ENCODE measurements at places on chromosomes 3 and 15.

DNA sequence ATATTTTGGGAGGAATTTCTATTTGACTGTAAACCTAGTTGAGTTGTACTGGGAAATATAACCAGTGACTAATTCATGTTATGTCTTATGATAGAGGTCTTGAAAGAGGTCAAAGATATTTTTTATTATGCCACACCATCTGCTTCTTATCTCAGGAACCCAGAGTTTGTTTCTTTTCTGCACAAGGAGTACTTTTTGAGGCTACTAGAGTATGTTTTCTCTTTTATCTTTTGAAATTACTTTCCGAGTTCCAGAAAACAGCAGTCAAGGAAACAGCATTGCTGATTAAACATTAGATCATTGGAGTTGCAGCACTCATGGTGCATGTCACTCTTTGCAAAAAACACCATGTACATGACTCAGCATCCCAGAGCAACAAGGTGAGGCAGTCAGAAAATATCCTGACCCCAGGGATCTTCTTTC is 645.8 kb upstream of the NR2F2 start:
- no peak for DNase-seq

- no peak for DNase-seq
Measured at GRCh38 chr15:92149029-92149428, 244.7 kb upstream of the ST8SIA2 start.

GRCh38 chr3:67712259-67712658 is 57.8 kb upstream of the SUCLG2 start:
- DNase-seq, result no peak

- DNase-seq, result no peak
Measured at GRCh38 chr3:116302087-116302747, 143.1 kb downstream of the LSAMP start.

GRCh38 chr15:72227192-72227586 is 3.8 kb downstream of the PKM start:
- DNase-seq, result no peak

DNA sequence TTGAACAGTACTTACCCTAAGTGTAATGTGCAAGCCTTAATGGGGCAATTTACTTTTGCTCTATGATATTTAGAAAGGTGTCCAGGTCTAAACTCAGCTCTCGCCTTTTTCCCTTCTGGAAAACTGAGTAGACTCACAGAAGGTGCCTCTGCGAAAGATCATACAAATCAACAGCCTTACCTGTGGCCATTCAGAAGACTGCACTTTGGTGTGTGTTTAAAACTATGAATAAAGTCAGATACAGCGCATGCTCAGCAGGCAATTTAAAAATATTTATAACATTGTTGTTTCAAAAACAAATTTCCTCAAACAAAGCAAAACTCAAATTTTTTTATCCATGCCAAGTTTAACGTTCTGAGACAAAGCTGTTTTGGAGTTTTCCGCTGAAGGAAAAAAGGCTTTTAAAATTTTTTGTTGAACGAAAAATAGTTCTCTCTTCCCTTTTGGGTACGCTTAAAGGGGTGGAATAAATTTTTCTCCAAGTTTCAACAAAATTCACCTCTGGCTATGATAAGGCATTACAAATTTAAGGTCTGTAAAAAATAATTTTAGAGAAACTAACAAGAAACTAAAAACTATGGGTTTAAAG is 156.3 kb downstream of the TIGIT start:
- no peak for DNase-seq

DNA sequence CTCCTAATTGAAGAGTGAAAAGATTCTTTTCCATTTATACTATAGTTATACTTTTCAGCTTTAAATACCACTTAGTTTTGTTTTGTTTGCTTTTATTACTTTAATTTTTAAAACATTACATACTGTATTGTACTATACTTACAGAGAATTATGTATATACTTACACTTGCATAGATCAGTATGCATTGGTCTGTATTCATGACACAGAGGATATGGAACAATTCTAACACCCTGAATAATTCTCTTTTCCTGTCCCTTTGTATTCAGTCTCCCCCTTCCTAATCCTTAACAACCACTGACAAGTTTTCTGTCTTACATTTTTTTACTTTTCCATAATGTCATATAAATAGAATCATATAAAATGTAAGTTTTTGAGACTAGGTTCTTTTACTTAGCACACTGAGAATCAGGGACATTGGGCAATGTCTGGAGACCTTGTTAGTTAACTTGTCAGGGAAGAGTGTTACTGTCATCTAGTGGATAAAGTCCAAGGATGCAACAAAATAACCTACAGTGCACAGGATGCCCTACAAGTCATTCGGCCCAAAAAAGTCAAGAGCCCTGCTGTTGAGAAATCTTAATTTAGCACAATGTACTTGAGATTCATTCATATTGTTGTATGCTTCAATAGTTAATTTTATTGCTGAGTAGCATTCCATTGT is 95.7 kb upstream of the MCTP2 start:
- no peak for DNase-seq

DNA sequence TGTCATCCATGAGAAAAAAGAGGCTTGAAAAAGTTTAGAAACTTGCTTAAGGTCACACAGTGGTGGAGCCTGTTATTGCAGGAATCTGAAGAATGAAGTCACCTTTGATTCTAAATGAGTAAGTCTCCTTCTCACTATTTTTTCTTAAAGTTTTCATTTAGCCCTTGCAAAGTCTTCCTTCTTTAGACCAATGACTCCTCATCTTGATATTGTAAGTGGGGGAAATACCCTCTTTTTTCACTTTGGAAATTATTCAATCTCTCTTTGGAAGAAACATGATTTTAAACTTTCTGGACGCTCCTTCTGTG is 787 bp upstream of the SLMAP start:
- DNase-seq, result no peak

DNA sequence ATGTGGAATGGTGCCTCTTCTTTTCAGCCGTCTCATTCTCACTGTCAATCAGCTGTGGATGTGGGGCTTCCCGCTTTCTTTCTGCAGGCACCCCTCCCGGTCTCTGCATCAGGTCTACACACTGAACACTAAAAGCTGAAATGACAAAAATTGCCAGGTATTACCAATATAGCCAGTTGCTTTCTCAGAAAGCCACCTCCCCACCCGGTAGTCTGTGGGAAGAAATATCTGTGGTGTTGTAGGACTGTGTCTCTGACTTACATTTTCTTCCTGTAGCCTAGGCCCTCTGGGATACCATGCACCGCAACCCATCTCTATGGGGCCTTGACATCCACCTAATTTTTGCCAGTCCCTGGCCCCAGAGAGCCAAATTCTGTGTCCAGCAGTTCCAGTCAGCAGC is 19.2 kb upstream of the EPHB1 start:
- DNase-seq, result no peak

DNA sequence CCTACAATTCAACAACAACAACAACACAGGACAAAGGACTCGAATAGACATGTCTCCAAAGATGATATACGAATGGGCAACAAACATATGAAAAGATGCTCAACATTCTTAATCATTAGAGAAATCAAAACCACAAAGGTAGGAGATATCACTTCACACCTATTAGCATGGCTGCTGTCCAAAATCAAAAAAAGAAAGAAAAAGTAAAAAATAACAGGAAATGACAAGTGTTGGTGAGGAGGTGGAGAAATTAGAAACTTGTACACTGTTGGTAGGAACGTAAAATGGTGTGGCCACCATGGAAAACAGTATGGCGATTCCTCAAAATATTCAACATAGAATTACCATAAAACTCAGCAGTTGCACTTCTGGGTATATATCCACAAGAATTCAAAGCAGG is 312.3 kb upstream of the STT3B start:
- DNase-seq, result no peak

- DNase-seq, result no peak
Measured at GRCh38 chr15:60479361-60480110, 594 bp upstream of the ICE2 start.
